ENCODE measurements at places on chromosomes 11 and 22. TPM values are rescaled to one million over a fixed set of nuclear protein-coding genes. Genes with fewer than 3 reads are reported as not detected.

The OVOL1 gene
- total RNA-seq: not detected

The DEUP1 gene
- not detected for total RNA-seq

The LRRC56 gene
- total RNA-seq: 5.8 TPM

The INTS4 gene
- total RNA-seq: 53.4 TPM

The OR2AG1 gene
- not detected for total RNA-seq

The RAPSN gene
- total RNA-seq: 3.0 TPM

The RAG2 gene
- total RNA-seq: not detected

The PGA5 gene
- not detected for total RNA-seq

The TMEM179B gene
- total RNA-seq: 20.5 TPM

The DNAJC4 gene
- 29.0 TPM for total RNA-seq

The BIRC3 gene
- total RNA-seq: 117 TPM

The RBM7 gene
- total RNA-seq: 57.8 TPM

The OLFML1 gene
- total RNA-seq: not detected

The KIF18A gene
- 5.3 TPM for total RNA-seq

The MS4A2 gene
- total RNA-seq: not detected

The RBMXL2 gene
- total RNA-seq: not detected

The INS gene
- total RNA-seq: not detected

The OR8D4 gene
- not detected for total RNA-seq

The PNPLA5 gene
- not detected for total RNA-seq

The PATE4 gene
- total RNA-seq: not detected

The CHST1 gene
- total RNA-seq: not detected

The CCDC87 gene
- total RNA-seq: 2.3 TPM

The RAB39A gene
- total RNA-seq: not detected

The FBLN1 gene
- 0.90 TPM for total RNA-seq

The SCT gene
- total RNA-seq: not detected

The AHNAK gene
- 863 TPM for total RNA-seq

The GP1BB gene
- 113 TPM for total RNA-seq

The NAALAD2 gene
- not detected for total RNA-seq

The ADAMTS15 gene
- total RNA-seq: not detected
